Activated CD8-positive, alpha-beta T cell treated with anti-CD3 and anti-CD28 coated beads, Interleukin-2, amount 10 ng/mL, durations not matched to agents 7 days and 5 days (primary cell): ENCODE measurements at places on chromosomes 1 and 21. TPM values are rescaled to one million over a fixed set of nuclear protein-coding genes. Genes with fewer than 3 reads are reported as not detected.

GRCh38 chr1:61080413-61081143 is 1.8 kb upstream of the NFIA start:
- peaks cover 44% of the 10 kb centered on the region for H3K4me1 ChIP-seq
- DNase-seq, result no peak
- H3K27me3 ChIP-seq, result peaks cover 48% of the 10 kb centered on the region

GRCh38 chr21:16069178-16070112 is 339.7 kb downstream of the USP25 start:
- H3K36me3 ChIP-seq, result no peaks in the 10 kb centered on the region
- H3K4me3 ChIP-seq, result no peak overlapping the region
- DNase-seq, result no peak
- H3K27me3 ChIP-seq, result no peaks in the 10 kb centered on the region
- no peaks in the 10 kb centered on the region for H3K4me1 ChIP-seq

Gene S100A12
- total RNA-seq, result not detected

- H3K4me3 ChIP-seq, result no peak overlapping the region
- peaks cover 64% of the 10 kb centered on the region for H3K4me1 ChIP-seq
- peaks cover 15% of the 10 kb centered on the region for H3K36me3 ChIP-seq
- DNase-seq, result no peak
- no peak overlapping the region for H3K27ac ChIP-seq
Observed at GRCh38 chr1:10508511-10508951, 33.8 kb downstream of the PEX14 start.

DNA sequence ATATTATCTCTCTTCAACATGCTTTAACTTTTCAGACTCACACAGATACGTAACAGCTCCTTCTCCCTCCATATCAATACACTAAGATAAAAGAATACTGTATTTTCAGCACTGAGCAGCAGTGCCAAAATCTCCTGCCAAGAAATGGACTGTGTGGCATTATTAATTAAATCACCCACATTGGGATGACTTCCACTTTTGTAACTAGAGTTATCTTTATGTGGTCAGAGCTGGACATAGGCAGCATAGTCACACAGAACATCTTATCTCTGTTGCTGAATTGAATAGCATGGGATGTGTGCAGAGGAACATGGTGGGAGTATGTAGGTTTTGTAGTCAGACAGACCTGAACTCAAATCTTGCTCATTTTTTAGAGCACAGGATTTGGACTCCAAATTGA is 41.4 kb upstream of the CACYBP start:
- peaks cover 24% of the 10 kb centered on the region for H3K4me1 ChIP-seq
- H3K36me3 ChIP-seq, result peaks cover 7% of the 10 kb centered on the region
- H3K4me3 ChIP-seq, result no peak overlapping the region
- no peaks in the 10 kb centered on the region for H3K27me3 ChIP-seq
- H3K27ac ChIP-seq, result no peak overlapping the region

GRCh38 chr1:246039584-246039983 is 467.5 kb downstream of the SMYD3 start:
- DNase-seq, result no peak
- H3K36me3 ChIP-seq, result no peaks in the 10 kb centered on the region
- no peaks in the 10 kb centered on the region for H3K27me3 ChIP-seq
- H3K27ac ChIP-seq, result no peak overlapping the region
- H3K4me1 ChIP-seq, result peaks cover 3% of the 10 kb centered on the region

- DNase-seq, result no peak
- no peak overlapping the region for H3K27ac ChIP-seq
- no peak overlapping the region for H3K4me3 ChIP-seq
- no peaks in the 10 kb centered on the region for H3K4me1 ChIP-seq
- H3K27me3 ChIP-seq, result no peaks in the 10 kb centered on the region
Observed at GRCh38 chr1:106768501-106768900, 288.0 kb upstream of the PRMT6 start.

Gene GOLT1A
- not detected for total RNA-seq

DNA sequence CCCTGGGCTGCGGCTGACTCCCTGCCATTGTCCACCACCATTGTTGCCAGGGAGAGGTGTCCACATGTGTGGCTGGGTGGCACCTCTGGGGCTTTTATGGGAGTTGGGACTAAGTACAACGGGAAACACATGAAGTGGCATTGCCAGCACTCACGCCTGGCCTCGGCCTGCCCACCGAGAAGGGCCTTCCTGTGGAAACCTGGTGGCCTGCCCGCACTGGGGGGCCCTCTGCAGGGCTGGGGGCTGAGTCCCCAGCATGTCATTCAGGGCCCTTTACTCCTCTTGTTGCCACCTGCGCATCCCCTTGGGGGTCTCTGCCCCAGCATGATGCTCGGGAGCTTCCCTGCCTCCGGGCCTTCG is 35.5 kb upstream of the RUNX3 start:
- H3K27ac ChIP-seq, result peak overlapping the region; percentile 98
- H3K36me3 ChIP-seq, result peaks cover 42% of the 10 kb centered on the region
- H3K4me3 ChIP-seq, result peak overlapping the region; percentile 92
- peaks cover 67% of the 10 kb centered on the region for H3K4me1 ChIP-seq
- peak; percentile 44 for DNase-seq
- no peaks in the 10 kb centered on the region for H3K27me3 ChIP-seq

Gene SSBP3
- 109 TPM for total RNA-seq

GRCh38 chr1:153475282-153475681 is 14.8 kb upstream of the S100A7 start:
- no peak overlapping the region for H3K4me3 ChIP-seq
- DNase-seq, result no peak
- peaks cover 19% of the 10 kb centered on the region for H3K27me3 ChIP-seq
- no peaks in the 10 kb centered on the region for H3K4me1 ChIP-seq

GRCh38 chr21:34006611-34007168 is 66.7 kb upstream of the MRPS6 start:
- H3K27me3 ChIP-seq, result no peaks in the 10 kb centered on the region
- no peak for DNase-seq
- peaks cover 16% of the 10 kb centered on the region for H3K36me3 ChIP-seq
- H3K27ac ChIP-seq, result no peak overlapping the region
- H3K4me3 ChIP-seq, result no peak overlapping the region

- peaks cover 64% of the 10 kb centered on the region for H3K36me3 ChIP-seq
- H3K4me3 ChIP-seq, result peak overlapping the region; percentile 8
Observed at GRCh38 chr1:198597690-198598430, 41.0 kb upstream of the PTPRC start.

GRCh38 chr1:78619446-78619802 is 824 bp upstream of the IFI44L start:
- H3K36me3 ChIP-seq, result peaks cover 34% of the 10 kb centered on the region
- H3K4me1 ChIP-seq, result peaks cover 49% of the 10 kb centered on the region
- no peak for DNase-seq
- peak overlapping the region; percentile 93 for H3K27ac ChIP-seq
- peak overlapping the region; percentile 85 for H3K4me3 ChIP-seq

Gene TAS1R1
- total RNA-seq, result not detected

GRCh38 chr1:201310251-201310985 is 27.1 kb downstream of the PKP1 start:
- DNase-seq, result no peak
- H3K4me1 ChIP-seq, result peaks cover 13% of the 10 kb centered on the region
- H3K27me3 ChIP-seq, result peaks cover 14% of the 10 kb centered on the region
- H3K27ac ChIP-seq, result no peak overlapping the region

Gene ABCG1
- total RNA-seq, result 8.0 TPM

DNA sequence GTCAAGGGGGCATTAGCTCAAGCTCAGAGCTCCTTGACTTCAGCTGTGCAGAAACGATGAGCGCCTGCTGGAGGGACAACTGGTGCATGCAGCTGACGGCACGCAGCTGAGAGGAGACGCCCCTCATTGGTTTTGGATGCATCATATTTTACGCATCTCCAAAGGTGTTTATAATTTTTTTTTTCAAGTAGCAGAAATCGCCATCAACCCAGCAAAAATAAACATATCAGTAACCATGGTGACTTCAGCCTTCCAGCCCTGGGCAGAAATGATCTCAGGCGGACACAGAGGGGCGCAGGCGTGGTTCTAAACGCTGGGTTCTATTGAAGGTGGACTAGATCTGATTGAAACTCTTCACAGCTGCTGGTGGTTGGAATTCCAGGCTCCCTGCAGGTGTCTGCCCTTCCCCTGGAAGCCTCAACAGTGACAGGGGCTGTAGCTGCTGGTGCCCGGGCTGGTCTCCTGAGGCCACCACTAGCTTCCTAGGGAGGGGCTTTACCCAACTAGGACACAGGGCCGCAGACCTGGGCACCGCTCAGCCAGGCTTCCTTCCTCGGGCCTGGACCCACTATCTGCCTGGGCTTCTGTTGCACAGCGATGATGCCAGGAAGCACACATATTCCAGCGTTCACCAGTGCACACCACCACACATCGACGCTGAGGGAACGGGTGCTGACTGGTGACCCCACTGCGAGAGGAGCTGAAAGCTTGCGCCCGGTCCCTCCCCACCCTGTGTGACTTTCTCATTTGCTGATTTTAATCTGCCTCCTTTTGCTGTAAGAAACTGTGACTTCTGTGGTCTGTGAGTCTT is 63.7 kb upstream of the ABCG1 start:
- no peaks in the 10 kb centered on the region for H3K27me3 ChIP-seq
- no peak for DNase-seq
- H3K4me3 ChIP-seq, result no peak overlapping the region
- no peak overlapping the region for H3K27ac ChIP-seq
- peaks cover 3% of the 10 kb centered on the region for H3K4me1 ChIP-seq
- no peaks in the 10 kb centered on the region for H3K36me3 ChIP-seq

Gene AGO4
- 7.9 TPM for total RNA-seq

GRCh38 chr1:207854001-207854400 is 56.9 kb downstream of the CD34 start:
- no peak for DNase-seq
- no peaks in the 10 kb centered on the region for H3K27me3 ChIP-seq

GRCh38 chr21:45788198-45788597 is 144.7 kb downstream of the PCBP3 start:
- H3K4me3 ChIP-seq, result no peak overlapping the region
- no peak for DNase-seq
- H3K4me1 ChIP-seq, result no peaks in the 10 kb centered on the region
- H3K27me3 ChIP-seq, result no peaks in the 10 kb centered on the region

GRCh38 chr1:51175278-51175677 is 60.8 kb upstream of the RNF11 start:
- DNase-seq, result no peak
- no peak overlapping the region for H3K27ac ChIP-seq
- H3K27me3 ChIP-seq, result peaks cover 26% of the 10 kb centered on the region
- no peak overlapping the region for H3K4me3 ChIP-seq

DNA sequence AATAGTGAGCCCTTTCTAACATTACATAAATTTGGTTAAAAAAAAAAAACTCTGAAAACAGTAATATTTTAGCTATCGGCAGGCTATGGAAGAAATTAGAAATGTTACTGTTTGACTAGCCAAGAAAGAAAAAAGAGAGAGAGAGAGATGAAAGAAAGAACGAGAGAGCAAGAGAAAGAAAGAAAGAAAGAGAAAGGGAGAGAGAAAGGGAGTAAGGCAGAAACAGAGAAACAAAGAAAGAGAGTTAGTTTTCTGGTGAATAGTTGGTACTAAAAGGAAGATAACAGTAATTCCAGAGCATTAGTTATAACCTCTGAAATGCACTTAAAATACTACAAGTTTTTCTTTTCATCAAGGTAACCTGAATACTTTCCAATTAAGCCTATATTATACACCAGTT is 160.3 kb upstream of the HP1BP3 start:
- H3K27me3 ChIP-seq, result no peaks in the 10 kb centered on the region
- H3K27ac ChIP-seq, result no peak overlapping the region
- H3K36me3 ChIP-seq, result peaks cover 6% of the 10 kb centered on the region

GRCh38 chr1:65434255-65434654 is 13.8 kb downstream of the LEPR start:
- no peak for DNase-seq
- peaks cover 11% of the 10 kb centered on the region for H3K36me3 ChIP-seq
- no peak overlapping the region for H3K27ac ChIP-seq
- H3K4me1 ChIP-seq, result peaks cover 12% of the 10 kb centered on the region
- H3K27me3 ChIP-seq, result no peaks in the 10 kb centered on the region
- no peak overlapping the region for H3K4me3 ChIP-seq

DNA sequence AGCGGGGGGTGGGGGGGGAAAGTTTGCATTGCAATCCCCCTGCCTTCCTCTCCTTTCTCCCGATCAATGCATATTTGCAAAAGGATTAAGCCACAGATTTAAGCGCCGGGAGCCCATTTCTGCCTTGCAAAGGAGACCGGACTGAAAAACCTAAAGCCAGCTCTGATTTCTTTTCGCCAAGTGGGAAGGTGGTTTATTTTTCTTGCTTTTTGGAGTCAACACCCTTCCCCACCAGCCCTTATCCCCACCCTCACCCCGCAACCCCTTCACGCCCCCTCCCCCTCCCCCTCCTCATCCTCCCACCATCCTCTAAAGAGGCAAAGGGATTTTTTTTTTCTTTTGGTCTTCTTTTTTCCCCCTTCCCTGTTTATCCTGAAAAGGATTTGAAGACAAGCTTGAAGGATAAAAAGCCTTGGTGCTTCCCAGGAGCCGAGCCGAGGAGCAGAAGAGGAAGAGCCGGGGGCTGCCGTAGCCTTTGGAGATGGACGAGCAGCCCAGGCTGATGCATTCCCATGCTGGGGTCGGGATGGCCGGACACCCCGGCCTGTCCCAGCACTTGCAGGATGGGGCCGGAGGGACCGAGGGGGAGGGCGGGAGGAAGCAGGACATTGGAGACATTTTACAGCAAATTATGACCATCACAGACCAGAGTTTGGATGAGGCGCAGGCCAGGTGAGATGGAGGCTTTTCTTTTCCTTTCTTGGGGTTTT is 513 bp downstream of the PBX1 start:
- H3K27me3 ChIP-seq, result peaks cover 24% of the 10 kb centered on the region
- H3K4me1 ChIP-seq, result peaks cover 4% of the 10 kb centered on the region
- no peak overlapping the region for H3K4me3 ChIP-seq
- no peak for DNase-seq
- no peak overlapping the region for H3K27ac ChIP-seq

DNA sequence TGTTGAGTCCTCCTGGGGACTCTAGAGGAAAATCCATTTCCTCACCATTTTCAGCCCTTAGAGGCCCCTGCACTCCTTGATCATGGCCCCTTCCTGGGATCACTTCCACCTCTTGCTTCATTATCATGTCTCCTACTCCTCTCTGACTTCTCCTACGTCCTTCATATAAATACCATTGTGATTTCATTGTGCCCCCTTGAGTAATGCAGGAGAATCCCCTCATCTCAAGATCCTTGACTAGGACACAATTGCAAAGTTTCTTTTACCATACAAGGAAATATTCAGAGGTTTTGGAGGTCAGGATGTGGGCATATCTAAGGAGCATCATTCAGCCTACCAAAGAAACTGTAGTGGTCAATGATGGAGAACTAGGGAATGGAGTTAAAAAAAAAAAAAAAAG is 8.8 kb upstream of the GBP6 start:
- no peaks in the 10 kb centered on the region for H3K27me3 ChIP-seq
- H3K4me3 ChIP-seq, result no peak overlapping the region
- peak overlapping the region; percentile 62 for H3K27ac ChIP-seq
- no peak for DNase-seq

Gene CLCA1
- not detected for total RNA-seq

- no peaks in the 10 kb centered on the region for H3K36me3 ChIP-seq
- H3K4me1 ChIP-seq, result no peaks in the 10 kb centered on the region
- no peak overlapping the region for H3K4me3 ChIP-seq
- no peaks in the 10 kb centered on the region for H3K27me3 ChIP-seq
- H3K27ac ChIP-seq, result no peak overlapping the region
Observed at GRCh38 chr1:84255582-84255981, 45.9 kb upstream of the SAMD13 start.

Gene IFI44
- total RNA-seq, result 158 TPM

GRCh38 chr1:169105434-169106094 is 926 bp upstream of the ATP1B1 start:
- peak; percentile 49 for DNase-seq
- peak overlapping the region; percentile 76 for H3K4me3 ChIP-seq
